Ovary (tissue), 10 donors: ENCODE measurements at places on chromosomes 1 and 21. TPM values are rescaled to one million over a fixed set of nuclear protein-coding genes. Genes with fewer than 3 reads are reported as not detected.

DNA sequence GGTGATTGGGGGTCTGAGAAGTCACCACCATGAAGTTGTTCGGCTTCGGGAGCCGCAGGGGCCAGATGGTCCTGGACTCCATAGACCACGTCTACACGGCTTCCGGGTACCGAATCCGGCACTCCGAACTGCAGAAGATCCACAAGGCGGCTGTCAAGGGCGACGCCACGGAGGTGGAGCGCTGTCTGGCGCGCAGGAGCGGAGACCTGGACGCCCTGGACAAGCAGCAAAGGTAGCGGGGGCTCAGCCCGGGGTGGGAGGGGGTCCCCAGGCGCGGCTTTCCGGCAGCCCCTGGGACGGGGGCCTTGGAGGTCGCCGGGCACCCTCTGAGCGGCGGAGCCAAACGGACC lies 146.5 kb downstream of the LIPI start:
- no peak for DNase-seq

DNA sequence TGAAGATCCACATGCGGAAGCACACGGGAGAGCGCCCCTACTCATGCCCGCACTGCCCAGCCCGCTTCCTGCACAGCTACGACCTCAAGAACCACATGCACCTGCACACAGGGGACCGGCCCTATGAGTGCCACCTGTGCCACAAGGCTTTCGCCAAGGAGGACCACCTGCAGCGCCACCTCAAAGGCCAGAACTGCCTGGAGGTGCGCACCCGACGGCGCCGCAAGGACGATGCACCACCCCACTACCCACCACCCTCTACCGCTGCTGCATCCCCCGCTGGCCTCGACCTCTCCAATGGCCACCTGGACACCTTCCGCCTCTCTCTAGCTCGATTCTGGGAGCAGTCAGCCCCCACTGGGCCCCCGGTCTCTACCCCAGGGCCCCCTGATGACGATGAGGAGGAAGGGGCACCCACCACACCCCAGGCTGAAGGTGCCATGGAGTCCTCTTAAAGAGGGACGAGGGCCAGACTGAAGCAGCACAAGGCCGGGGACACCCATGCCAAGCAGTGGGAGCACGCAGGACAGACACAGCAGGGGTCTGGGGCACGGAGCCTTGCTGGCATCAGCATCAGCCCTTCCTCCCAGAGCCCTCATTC lies 13.7 kb downstream of the ZBTB7B start:
- no peak for DNase-seq

- no peak for DNase-seq
Measured at GRCh38 chr1:5129746-5130355, 475.4 kb downstream of the AJAP1 start.

BMP8B gene
- 0.16 TPM for polyA plus RNA-seq

DNA sequence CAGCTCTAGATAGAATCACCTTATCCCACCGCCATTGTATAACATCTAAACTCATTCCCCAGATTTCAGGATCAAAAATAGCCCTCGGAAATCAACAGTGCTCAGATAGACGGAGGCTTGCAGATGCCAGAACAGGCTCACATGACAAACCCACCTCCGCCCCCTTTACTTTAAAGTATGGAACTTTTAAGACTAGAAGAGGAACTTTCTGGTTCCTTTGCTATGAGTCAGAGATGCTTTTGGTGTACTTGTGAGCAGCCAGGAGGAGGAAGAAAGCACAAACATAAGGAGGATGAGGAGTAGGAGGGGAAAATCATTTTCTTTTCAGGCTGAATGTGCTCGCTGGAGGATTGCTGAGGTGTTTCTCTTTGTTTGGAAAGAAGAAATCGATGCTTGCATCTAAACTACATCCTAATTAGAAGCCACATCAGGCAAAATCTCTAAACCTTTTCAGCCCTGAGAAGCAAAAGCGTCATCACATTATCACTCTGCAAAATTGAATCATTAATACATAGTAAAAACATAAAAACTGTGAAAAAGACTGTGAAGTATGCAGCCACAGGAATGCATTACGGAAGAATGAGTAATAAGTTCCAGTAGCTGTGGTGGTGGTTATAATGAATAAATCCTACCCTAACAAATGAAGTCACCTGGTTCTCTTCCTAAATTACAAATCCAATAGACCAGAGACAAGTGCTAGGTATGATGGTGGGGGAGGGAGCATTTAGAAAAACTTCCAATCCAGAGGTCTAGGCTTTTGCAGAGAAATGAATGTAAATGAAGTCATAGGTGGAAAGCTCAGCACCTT lies 251.3 kb downstream of the KCNH1 start:
- no peak for DNase-seq

LPAR3 gene
- polyA plus RNA-seq: 0.44 TPM

GRCh38 chr21:36479415-36480402 lies at the start of gene CLDN14:
TSS of gene CLDN14 (minus strand) at chr21:36480122. CDS start at chr21:36461695, 18,427 bp downstream.
- no peak for DNase-seq

DNA sequence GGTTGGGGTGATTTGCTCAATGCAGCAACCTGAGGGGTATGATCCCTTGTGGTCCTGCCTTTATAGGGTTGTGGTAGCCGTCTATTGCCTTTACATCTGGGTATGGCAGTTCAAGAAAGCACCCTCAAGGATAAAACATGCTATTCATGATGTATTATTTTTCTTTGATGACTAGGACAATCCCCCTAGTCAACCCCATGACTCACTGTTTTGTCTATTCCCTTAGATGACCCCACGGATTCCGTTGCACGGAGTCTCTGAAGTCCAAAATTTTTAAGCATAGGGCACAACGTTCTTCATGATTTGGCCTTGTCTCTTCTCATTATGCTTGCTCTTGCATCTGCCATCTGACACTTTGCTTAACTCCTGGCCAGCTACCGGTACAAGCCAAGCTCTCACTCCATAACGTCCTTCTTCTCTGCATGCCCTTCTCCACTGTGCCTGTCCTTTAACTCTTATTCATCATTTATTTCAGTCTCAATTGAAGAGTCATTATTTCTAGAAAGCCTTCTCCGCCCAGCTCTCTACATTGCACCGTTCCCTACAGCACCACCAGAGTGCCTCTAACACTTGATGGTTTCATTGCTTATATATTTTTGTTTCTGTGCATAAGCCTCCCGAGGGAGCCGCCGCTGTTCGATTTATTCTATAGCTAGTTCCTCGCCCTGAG lies 838 bp upstream of the DISP1 start:
- no peak for DNase-seq

DNA sequence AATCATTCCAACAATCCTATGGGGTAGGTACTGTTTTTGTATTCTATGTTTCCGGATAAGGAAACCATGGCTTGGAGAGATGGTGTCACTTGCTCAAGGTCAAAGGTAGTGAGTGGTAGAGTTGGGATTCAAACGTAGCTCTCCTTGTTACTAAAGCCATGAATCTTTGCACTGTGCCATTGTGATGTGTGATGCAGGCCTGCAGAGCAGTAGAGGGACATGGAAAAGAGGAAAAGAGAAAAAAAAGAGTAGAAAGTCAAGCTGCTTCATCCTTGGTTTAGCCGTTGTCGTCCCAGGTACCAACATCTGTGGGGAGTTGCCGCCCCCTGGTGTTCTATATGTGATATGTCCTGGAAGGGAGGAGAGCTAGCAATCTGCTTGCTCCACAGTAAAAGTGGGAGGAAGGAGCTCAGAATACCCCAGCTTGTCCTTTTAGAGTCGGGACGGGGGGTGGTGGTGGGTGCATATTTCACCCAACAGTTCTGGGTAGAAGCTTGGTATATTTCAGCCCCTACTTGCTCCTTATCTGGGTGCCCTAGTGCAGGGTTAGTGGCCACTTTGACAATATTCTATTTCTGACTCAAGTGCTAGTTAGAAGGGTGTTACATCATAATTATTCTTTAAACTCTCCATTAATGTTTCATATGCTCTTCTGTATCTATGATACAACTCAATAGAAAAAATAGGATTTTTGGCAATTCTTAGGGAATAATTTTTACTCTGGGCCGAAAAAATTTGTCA lies 98.4 kb downstream of the EBNA1BP2 start:
- DNase-seq: peak; percentile 71

- DNase-seq: no peak
Measured at GRCh38 chr1:3515774-3516480, 61.5 kb downstream of the ARHGEF16 start.

GRCh38 chr1:236315518-236315917 lies 33.8 kb upstream of the ERO1B start:
- DNase-seq: no peak

DNA sequence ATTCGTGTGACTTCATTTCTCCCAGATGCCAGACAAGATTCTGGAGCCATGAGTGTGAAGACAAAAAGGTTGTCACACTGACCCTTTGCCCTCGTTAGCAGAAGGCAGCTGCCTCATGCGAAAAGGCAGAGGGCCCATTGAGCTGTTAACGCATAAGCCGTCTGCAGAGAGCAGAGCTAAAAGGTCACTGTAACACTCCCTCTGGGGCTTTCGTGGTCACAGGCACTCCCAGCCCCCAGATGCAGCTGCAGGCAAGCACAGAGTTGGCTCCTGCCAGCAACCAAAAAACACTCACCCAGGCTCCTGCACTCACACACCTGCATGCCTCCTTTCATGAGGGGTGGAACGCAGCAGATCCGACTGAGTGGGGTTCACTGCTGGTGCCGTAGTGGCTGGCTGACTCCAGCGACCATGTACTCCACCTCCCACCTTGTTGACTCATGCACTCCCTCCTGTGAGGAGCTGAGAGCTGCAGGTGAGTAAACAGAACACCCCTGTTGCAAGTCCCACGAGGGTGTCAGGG lies 287.5 kb downstream of the SMYD3 start:
- no peak for DNase-seq

CDC14A gene
- 4.6 TPM for polyA plus RNA-seq

- DNase-seq: peak; percentile 78
Measured at GRCh38 chr21:33383056-33383888, 19.9 kb upstream of the IFNGR2 start.

SLC50A1 gene
- 50.2 TPM for polyA plus RNA-seq

GRCh38 chr1:211830055-211830327 lies 572 bp downstream of the LPGAT1 start:
- peak; percentile 16 for DNase-seq

SPATA1 gene
- polyA plus RNA-seq: 0.18 TPM

SLC6A17 gene
- polyA plus RNA-seq: 0.03 TPM

GRCh38 chr1:39370602-39371001 lies 120.8 kb upstream of the BMP8A start:
- DNase-seq: no peak

GUCA2B gene
- polyA plus RNA-seq: not detected

FCN3 gene
- 6.5 TPM for polyA plus RNA-seq

DNA sequence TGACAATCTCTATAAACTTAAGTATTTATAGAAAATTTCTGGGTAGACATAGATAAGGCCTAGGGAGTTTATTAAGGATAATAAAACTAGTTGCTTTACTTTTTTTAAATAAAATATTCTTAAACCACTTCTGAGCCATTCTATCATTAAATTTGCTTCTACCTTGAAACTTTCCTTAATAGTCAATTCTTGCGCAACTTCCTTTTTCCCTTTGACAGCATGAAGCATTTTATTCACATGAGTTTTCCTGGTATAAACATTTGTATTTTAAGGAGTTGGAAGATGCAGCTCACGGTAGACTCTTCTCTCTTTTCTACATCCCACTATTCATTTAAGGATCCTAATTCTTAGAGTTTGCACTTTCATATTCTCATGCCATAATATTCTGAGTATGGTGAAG lies 75.8 kb upstream of the DPH5 start:
- no peak for DNase-seq

- DNase-seq: peak; percentile 68
Measured at GRCh38 chr1:178726087-178726517, 1.1 kb downstream of the RALGPS2 start.

DNA sequence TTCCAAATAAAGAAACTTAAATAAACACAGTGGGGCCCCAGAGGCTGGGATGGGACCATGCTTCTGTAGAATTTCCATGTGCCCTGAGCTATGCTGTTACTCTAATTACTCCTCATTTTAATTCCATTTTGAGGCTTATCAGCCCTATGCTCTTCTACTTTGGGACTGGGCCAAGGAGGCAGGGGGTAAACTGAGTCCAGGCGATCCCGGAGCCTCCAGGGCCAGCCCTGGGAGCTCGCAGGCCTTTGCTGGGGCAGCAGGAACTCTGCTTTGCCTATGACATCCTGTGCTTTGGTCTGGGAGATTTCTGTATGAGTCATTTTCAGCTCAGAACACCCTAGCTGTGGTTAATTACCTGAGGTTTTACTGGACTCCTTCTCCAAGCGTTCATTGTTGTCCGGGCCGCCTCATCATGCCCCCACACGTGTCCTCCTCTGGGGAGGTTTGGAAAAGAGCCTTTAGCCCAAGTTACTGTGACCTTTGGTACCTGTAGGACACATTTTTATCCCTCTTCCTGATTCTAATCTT lies 95.7 kb downstream of the RHOU start:
- DNase-seq: no peak

DNA sequence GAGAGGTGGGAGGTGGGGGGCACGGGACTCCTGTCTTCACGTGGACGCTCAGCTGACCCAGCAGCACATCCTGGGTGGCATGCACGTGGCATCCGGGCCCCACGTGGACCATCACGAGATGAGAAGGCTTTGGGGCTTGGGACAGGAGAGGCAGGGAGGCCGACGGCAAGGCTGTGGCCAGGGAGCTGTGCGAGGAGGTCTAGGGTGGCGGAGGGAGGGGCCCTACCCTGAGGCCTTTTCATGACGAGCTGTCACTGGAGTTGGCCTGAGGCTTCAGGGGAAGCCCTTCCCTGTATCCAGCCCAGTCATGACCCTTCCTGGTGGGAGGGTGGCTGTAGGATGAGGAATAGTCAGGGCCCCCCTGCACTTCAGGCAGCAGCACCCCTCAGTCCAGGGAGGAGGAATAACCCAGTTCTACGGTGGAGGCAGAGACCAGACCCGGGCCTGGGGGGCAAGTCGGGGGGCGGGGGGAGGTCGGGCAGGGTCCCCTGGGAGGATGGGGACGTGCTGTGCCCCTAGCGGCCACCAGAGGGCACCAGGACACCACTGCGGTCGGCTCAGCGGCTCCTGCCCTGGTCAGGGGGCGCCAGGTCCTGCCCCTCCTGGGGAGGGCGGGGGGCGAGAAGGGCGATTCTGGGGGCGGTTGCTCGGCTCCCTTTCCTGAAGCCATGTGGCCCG lies 2.0 kb upstream of the PERM1 start:
- peak; percentile 71 for DNase-seq

DNA sequence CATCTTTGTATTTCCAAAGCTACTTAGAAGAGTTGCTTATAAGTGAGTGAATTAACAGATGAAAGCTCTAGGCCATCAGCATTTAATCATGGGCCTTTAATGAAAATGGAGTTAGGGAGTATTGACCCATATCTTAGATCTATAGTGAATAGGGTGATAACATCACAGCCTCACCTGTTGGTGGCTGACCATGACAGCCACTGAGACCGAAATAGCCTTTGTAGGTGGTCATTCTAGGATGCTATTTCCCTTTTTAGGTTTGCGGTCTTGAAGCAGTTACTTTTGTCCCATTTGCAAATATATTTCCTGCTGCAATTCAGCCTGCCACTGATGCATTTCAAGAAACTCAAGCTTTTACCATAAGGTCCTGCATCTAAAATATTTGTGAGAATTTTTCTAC lies 410.1 kb upstream of the LYPLAL1 start:
- no peak for DNase-seq

RAB7B gene
- 3.0 TPM for polyA plus RNA-seq

RHBDL2 gene
- polyA plus RNA-seq: 0.19 TPM

- DNase-seq: no peak
Measured at GRCh38 chr1:42118125-42118524, 35.1 kb upstream of the GUCA2B start.
